SJSA1 (cell line): ENCODE measurements at places on chromosomes 5 and 9. TPM values are rescaled to one million over a fixed set of nuclear protein-coding genes. Genes with fewer than 3 reads are reported as not detected.

C9 gene
- total RNA-seq = 0.37 TPM in 1 of 2 replicates, not detected in the other

C6 gene
- not detected in 2 replicates for total RNA-seq

INSYN2B gene
- total RNA-seq = 1.1 and 3.8 TPM in 2 replicates

SHOC1 gene
- total RNA-seq = not detected in 2 replicates

GRCh38 chr9:65458992-65459391 lies 174.0 kb upstream of the FOXD4L5 start:
- H3K4me3 ChIP-seq = no peak overlapping the region
- no peaks in the 10 kb centered on the region for H3K4me1 ChIP-seq
- no peaks in the 10 kb centered on the region for H3K36me3 ChIP-seq
- H3K27ac ChIP-seq = no peak overlapping the region

DNA sequence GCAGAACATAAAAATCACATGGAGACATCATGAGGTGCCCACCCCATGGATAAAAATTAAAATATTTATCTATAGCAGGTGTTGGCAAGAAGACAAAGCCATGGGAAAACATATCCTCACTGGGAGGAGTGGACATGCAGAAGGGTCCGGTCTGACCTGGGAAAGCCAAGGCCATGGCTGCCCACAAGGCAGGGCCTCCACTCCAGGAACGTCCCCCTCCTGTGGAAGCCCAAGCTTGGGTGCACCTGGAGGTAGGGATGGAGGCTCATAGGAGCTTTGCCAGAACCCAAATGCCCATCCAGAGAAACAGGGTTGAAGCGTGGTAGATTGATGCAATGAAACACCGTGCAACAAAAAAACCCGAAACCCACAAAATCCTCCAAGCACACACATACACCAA lies 81.4 kb upstream of the COL5A1 start:
- H3K4me3 ChIP-seq = no peak overlapping the region
- peaks cover 7% of the 10 kb centered on the region for H3K4me1 ChIP-seq
- no peak for DNase-seq
- H3K27ac ChIP-seq = no peak overlapping the region

GRCh38 chr9:14066831-14067230 lies 247.1 kb downstream of the NFIB start:
- DNase-seq = no peak
- no peak overlapping the region for H3K4me3 ChIP-seq
- no peaks in the 10 kb centered on the region for H3K27me3 ChIP-seq
- no peaks in the 10 kb centered on the region for H3K36me3 ChIP-seq

DNA sequence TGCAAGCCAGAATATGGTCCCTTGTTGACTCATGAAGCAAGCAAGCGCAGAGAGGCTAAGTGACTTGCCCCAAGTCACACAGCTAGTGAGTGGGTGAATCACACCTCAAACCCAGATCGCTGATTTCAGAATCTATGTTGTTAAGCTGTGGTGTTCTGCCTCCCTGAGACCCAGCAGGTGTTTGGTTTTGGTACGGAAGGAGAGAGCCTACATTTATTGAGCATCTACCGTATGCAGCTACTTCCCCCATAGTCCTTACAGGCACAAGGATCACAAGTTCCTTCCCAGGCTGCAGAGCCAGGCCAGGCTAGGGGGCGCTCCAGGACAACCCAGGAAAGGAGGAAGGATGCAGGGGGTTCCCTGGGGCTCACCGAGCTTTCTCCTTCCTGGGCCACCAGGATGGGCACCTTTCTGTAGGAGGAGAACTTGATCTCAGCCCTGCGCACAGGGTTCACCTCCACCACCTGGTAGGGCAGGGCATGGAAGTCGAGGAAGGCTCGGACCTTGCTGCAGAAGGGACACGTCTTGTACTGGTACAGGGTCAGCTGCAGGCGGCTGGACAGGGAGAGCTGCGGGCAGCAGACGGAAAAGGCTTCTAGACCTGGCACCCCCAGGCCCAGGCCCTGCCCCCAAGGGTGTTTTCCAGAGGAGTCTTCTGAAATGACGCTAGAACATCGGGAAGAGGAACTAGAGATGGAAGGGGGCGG lies 2.5 kb downstream of the PTGES2 start:
- H3K27ac ChIP-seq = no peak overlapping the region
- peaks cover 15% of the 10 kb centered on the region for H3K36me3 ChIP-seq
- no peaks in the 10 kb centered on the region for H3K27me3 ChIP-seq
- DNase-seq = peak; percentile 21
- H3K4me3 ChIP-seq = no peak overlapping the region

DNA sequence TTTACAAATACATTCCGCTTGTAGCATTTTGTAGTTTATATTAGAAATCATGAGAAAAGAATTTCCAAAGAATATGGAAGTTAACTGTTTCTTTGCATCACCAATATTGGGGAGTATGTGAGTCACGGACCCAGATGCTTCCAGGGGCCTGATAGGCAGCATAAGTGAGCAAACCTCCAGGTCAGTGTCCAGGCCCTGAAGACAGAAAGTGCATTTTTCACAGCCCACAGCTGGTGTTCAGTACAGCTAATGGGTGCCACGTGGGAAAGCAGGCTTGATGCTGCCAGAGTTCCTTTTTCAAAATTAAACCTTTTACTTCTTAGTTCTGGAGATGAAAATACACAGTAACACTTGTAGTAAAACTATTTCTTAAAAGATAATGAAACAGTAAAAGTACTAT lies 454.4 kb upstream of the ACTBL2 start:
- no peak for DNase-seq
- no peak overlapping the region for H3K4me3 ChIP-seq
- no peaks in the 10 kb centered on the region for H3K27me3 ChIP-seq
- no peaks in the 10 kb centered on the region for H3K4me1 ChIP-seq

GRCh38 chr5:128014578-128014977 lies 69.0 kb upstream of the SLC12A2 start:
- H3K36me3 ChIP-seq = no peaks in the 10 kb centered on the region
- H3K4me1 ChIP-seq = 0 out of 2 replicates have a peak, but pooled peaks cover 3% of the 10 kb centered on the region
- no peak overlapping the region for H3K4me3 ChIP-seq
- no peaks in the 10 kb centered on the region for H3K27me3 ChIP-seq
- no peak overlapping the region for H3K27ac ChIP-seq

DNA sequence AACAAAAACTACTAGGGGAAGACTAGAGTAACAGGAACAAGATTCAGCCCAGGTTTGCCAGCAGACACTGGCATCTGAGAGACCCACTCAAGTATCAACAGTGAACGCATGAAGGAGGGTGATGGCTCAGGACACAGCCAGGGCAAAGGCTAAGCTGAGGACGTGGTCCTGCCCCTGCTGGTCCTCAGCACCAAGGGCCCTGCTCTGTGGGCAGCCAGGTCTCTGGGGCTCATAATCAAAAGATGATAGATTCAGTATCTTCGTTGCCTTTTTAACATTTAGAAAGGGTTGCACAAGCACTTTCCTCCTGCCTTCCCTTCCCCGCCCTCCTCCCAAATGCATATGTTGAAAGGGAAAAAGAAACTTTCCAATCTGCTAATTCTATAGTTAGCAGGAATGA lies 31.5 kb downstream of the MACROH2A1 start:
- H3K36me3 ChIP-seq = peaks cover 92% of the 10 kb centered on the region
- no peak overlapping the region for H3K4me3 ChIP-seq
- DNase-seq = no peak
- peaks cover 16% of the 10 kb centered on the region for H3K4me1 ChIP-seq
- no peak overlapping the region for H3K27ac ChIP-seq

GRCh38 chr5:320524-321229 lies 837 bp upstream of the AHRR start:
- peaks cover 42% of the 10 kb centered on the region for H3K4me1 ChIP-seq
- no peak overlapping the region for H3K27ac ChIP-seq
- DNase-seq = no peak
- peaks cover 12% of the 10 kb centered on the region for H3K27me3 ChIP-seq

GRCh38 chr5:1555808-1556731 lies 32.3 kb upstream of the LPCAT1 start:
- peaks cover 58% of the 10 kb centered on the region for H3K27me3 ChIP-seq
- H3K4me1 ChIP-seq = peaks cover 11% of the 10 kb centered on the region
- no peak overlapping the region for H3K27ac ChIP-seq
- no peaks in the 10 kb centered on the region for H3K36me3 ChIP-seq
- DNase-seq = peak; percentile 43

DNA sequence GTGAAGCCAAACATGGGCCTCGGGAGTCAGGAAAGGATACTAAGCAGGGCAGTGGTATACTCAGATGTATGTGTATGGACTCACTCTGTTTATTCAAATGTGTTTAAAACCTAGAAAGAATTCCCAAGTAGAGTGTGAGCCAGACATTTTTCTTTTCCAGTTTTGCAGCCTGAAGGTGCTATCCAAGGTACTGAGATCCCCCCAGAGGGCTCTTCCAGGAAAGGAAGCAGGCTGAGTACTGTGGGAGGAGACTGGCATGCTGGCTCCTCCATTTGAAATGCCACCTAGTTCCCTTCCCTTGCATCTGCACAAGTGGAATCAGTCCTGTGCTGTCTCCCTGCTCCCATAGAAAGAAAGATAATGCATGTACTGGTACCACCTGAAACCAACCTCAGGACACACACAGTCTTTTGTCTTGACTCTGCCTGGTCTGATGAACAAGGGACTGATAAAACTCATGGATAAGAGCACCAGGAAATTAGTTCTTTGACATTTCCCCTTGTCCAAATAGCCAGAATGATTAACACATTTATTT lies 85.9 kb downstream of the HRH2 start:
- H3K4me1 ChIP-seq = no peaks in the 10 kb centered on the region
- no peak overlapping the region for H3K4me3 ChIP-seq
- no peaks in the 10 kb centered on the region for H3K36me3 ChIP-seq
- H3K27me3 ChIP-seq = peaks cover 4% of the 10 kb centered on the region
- no peak for DNase-seq

DNA sequence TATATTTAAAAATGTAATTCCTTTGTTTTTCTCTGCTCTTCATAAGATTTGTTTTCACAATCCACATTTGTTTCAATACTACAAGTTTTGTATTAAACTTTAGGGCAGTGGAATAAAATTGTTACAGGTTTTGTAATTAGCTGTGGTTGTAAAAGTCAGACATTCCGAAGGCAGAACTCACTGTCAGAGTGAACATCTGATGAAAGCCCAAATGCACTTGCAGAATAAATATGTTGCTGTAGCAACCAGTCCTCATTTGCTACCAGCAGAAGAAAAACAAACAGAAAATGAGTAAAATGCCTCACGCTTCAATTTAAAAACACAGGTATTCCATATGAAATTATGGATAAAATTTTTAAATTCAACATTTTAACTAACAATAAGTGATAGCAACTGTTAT lies 740.1 kb upstream of the FAM174A start:
- H3K27ac ChIP-seq = no peak overlapping the region
- no peak overlapping the region for H3K4me3 ChIP-seq
- no peaks in the 10 kb centered on the region for H3K4me1 ChIP-seq
- no peaks in the 10 kb centered on the region for H3K27me3 ChIP-seq
- no peaks in the 10 kb centered on the region for H3K36me3 ChIP-seq

DNA sequence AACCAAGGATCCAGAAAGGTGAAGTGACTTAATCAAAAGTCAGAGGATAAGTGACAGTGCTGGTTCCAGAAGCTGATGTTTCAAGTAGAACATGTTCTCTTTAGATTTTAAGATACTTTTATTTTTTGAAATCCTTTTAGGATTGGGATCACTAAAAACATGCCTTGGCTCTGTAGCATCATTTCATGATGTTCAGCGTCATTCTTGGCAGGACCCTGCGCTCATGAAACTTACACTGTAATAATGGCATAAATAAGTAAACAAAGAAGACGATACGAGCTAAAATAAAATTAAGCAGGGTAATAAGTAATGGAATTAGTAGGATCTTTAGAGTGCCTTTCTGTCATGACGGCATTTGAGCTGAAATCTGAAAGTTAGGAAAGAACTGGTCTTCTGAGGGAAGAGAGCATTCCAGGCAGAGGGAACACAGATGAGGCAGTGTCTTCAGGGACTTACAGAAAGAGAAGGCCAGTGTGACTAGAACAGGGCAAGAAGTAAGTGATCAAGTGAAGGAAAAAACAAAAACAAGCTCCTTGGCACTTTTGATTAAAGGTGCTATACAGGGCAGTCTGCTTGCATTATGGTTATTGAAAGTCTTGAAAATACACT lies 19.9 kb downstream of the CTNNA1 start:
- no peaks in the 10 kb centered on the region for H3K27me3 ChIP-seq
- no peak overlapping the region for H3K4me3 ChIP-seq
- no peaks in the 10 kb centered on the region for H3K4me1 ChIP-seq
- DNase-seq = no peak
- peaks cover 28% of the 10 kb centered on the region for H3K36me3 ChIP-seq
- H3K27ac ChIP-seq = no peak overlapping the region
